ENCODE measurements at places on chromosomes 16 and 17.

DNA sequence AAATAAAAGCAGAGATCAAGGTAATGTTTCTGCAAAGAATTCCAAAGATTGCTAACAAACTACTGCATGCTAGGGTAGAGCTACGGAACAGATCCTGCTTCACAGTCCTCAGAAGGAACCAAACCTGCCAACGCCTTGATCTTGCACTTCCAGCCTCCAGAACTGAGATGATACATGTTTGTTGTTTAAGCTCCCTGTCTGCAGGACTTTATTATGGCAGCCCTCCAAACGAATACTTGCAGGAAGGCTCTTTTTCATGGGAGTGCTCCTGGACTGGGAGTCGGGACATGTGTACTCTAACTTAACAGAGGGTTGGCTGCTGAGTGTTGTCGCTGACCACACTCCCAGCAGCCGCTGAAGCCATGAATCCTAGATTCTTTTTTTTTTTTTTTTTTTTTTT lies 808.8 kb upstream of the EEF2KMT start:
- no peak for DNase-seq

GRCh38 chr17:58966208-58966607 lies 140.5 kb downstream of the TRIM37 start:
- no peak for DNase-seq

DNA sequence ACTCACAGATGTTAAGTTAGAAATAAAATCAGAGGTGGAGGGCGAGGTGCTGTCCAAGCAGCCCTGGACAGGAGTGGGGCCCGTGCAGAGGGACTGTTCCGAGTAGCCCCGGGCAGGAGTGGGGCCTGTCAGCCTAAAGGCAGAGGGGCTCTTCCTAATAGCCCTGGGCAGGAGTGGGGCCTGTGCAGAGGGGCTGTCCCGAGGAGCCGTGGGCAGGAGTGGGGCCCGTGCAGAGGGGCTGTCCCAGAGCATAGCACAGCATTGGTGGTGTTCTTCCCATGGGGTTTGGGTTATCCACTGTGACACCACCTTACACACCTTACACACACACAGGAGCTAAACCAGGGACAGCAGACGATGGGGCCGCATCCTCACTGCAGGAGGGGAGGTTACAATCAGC lies 10.4 kb downstream of the CEP131 start:
- no peak for DNase-seq

DNA sequence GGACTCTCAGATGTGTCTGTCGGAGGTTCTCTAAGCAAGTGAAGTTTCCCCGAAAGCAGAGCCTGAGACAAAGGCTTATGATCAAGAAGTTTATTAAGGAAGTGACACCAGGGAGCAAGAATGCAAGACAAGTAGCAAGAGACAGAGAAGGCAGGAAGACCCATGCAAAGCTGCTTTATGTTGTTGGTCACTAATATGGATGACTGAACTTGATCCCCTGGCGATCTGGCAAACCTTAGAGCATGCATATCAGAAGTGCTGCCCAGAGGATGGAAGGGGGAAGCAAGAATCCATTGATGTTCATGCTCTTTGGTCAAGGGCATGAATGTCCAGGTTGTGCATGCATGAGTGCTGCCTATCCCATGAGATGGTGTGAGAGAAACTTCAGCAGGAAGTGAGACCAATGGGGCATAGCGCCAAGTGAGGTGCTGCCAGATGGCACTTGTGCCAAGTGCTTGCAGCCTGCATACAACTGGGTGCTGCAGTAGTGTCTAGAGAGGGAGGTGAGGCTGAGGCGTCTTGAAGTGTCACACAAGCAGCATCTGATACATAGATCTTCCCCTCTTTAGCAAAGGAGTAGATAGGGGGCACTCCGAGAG lies 176.5 kb downstream of the SALL1 start:
- no peak for DNase-seq

- no peak for DNase-seq
Measured at GRCh38 chr16:83943516-83944050, 9.5 kb upstream of the OSGIN1 start.

- DNase-seq, result no peak
Measured at GRCh38 chr16:30665830-30666190, 7.6 kb downstream of the FBRS start.

DNA sequence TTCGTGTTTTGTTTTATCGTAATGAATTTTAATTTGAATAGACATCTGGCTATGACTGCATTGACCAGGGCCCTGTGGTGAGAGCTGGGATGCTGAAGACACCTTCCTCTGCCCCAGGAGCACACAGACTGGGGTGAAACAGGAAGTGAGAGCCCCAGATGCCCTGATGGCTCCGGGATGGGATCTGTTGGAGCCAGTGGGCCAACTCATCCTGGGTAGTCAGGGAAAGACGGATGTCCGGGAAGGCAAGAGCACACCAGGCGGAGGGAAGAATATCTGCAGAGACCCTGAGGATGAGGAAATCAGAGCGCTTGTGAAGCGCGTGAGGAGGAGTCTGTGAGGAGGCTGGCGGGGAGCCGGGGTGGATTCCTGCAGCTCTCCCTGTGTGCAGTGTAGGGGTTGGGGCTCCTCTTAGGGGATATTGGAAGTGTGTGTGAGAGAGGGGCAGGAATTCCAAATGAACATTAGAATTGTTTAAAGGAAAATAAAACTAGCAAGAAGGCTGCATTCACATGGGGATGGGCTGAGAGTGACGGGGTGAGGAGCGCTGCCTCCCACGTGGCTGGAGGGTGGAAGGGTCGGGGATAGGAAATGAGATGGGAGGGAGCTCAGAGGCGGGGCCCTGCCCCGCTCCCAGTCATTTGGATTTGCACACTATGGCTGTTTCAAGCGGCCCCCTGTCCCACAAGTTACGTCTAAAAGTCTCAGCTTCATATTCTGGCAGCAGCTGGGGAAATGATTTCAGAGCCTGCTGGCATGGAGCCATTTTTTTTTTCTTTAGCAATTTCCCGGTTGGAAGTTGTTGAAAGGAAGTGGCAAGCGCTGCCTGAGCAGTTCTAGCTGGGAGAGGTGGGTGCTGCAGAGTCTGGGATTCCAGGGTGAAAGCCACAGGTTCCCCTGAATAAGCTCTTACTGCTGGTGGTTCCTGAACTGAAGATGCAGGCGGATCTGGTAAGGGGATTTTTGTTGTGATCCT lies 71.2 kb upstream of the LGALS9 start:
- no peak for DNase-seq

DNA sequence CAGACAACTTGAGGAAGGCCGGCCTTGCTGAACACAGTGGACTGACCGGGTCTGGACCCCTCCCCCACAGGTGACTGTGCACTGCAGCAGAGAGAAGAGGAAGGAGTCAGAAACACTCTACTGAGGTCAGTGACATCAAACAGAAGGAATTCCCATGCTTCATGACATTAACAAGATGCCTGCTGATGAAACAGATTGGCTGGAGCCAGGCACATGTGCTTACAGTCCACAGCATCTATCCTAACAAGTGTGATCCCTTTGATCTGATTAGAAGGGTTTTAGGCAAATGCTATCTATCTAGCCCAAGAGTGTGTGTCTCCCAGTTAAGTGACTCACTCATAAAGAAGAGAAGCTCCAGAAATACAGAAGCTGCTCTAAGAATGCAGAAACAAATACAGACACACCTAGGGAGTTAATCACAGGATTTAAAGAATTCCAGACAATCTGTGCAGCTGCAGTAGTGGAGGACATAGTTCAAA lies 90.2 kb downstream of the SYCE1L start:
- DNase-seq, result peak; percentile 63

DNA sequence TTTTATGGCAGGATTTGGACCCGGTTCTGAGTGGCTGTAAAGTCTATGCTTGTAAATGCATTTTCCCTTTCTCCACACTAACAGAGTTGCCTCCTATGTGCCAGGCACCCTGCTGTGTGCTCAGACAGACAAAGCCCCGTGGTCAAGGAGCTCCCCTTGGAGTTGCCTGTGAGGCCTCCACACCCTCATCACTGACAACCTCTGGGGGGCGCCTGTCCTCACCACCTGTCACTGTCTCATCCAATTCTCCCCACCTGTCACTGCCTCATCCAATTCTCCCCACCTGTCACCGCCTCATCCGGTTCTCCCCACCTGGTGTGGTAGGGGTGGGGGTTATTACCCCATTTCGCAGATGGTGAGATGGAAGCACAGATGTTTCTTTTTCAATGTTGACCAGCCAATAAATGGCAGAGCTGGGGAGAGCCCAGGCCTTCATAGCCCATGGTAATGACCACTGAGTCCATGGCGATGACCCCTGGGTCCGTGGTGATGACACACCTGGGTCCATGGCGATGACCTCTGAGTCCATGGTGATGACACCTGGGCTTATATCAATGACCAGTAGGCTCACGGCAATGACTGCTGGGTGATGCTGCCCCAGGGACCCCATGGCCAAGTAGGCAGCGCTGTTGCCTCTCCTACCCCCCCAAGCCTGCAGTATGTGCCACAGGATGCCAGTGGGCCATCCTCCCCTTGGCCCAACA lies 150.1 kb downstream of the IRF8 start:
- no peak for DNase-seq

GRCh38 chr17:82551779-82552457 lies 32.4 kb downstream of the FOXK2 start:
- DNase-seq, result no peak

- no peak for DNase-seq
Measured at GRCh38 chr17:78468366-78468765, 89.9 kb downstream of the PGS1 start.

DNA sequence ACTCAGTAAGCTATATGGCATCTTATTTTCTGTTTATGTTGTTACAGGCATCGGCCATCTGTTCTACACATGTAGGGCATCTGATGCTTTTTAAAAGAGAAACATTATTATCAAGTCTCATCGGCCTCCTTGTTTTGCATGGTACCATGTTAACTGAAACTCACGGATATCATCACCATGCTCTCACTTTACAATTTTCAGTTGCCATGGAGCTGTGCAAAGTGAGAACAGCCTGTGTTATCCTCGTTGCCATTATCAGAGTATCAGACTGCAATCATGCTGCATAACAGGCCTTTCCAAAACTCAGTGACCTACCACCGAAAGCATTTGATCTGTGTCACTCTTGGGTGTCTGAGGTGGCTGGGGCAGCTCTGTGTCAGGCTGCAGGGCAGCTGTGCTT lies 110.3 kb downstream of the C17orf67 start:
- no peak for DNase-seq

DNA sequence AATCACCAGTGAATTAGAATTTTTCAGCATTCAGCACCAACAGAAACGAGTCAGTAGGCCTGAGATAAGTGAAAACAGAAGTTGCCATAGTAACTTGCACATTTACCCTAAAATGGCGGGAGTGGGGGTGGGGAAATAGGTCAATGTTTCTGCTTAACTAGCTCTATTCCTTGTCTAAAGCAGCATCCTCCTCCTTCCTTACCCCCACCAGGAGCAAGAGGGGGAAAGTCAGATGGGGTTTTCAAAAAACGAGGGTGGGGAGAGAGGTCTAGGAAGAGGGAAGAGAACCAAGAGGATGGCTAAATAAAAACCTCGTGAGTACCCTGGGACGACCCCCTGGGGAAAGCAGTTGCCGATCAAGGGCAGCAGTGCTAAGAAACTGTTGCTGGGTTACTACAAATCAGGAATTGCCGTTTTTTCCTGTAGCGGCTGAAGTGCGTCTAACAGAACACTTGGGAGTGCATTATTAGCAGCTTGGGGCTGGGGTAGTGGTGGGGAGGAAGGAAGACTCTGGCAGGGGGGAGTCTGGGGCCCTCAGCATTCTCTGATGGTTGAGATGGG lies 34.4 kb upstream of the MNT start:
- DNase-seq, result no peak

- DNase-seq, result no peak
Measured at GRCh38 chr17:41664587-41665565, 23.8 kb upstream of the EIF1 start.

DNA sequence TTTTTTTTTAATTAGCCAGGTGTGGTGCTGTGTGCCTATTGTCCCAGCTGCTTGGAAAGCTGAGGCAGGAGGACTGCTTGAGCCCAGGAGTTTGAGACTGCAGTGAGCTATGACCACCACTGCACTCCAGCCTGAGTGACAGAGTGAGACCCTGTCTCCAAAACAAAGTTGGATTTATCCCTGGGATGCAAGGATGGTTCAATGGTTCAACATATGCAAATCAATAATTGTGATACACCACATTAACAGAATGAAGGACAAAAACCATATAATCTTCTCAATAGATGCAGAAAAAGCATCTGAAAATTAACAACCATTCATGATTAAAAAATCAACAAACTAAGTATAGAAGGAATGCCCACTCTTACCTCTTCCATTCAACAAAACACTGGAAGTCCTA lies 33.5 kb downstream of the CDR2 start:
- DNase-seq, result no peak

DNA sequence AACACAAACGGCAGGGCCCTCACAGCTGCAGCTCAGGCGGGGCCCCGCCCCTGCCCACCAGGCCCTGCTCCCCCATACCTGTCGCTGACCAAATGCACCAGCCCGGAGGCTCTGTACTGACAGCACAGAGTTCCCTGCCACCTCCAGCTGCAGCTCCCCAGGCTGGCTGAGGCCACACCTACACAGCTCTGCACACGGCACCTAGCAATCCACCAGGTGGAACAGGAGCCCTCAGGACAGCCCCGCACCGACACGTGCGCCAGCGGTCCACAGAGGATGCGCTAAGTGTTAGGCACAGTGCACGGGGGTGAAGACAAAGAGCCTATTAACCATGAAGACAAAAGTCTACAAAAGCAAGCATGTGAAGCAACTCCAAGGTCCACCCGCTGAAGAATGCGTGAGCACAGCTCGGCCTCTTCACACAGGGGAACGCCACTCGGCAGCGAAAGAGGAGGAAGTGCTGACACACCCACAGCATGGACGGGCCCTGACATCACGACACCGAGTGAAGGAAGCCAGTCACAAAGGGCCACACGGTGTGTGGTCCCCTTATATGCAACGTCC lies 5.4 kb downstream of the ZCCHC14 start:
- DNase-seq, result no peak

- DNase-seq, result no peak
Measured at GRCh38 chr16:19589106-19589505, 33.6 kb downstream of the VPS35L start.

DNA sequence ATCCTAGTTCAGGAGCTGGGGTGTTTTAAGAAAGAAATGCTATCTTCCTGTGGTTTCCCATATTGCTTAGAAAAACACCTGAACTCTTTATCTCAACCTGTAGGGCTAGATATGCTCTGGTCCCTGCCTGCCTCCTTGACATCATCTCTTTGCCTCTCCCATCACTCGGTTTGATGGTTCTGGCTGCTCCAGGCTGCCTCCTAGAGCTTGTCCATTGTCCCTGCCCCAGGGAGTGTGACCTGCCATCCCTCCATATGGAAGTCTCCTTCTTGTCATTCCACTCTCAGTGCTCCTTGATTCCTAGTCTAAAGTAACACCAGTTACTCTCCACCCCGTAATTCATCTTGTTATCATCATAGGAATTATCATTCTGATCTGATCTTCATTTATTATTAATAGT lies 369.0 kb upstream of the EEF2KMT start:
- DNase-seq, result no peak

- no peak for DNase-seq
Measured at GRCh38 chr17:83154311-83155127, 75.1 kb downstream of the METRNL start.

- no peak for DNase-seq
Measured at GRCh38 chr17:48030531-48030930, 7.1 kb downstream of the COPZ2 start.

DNA sequence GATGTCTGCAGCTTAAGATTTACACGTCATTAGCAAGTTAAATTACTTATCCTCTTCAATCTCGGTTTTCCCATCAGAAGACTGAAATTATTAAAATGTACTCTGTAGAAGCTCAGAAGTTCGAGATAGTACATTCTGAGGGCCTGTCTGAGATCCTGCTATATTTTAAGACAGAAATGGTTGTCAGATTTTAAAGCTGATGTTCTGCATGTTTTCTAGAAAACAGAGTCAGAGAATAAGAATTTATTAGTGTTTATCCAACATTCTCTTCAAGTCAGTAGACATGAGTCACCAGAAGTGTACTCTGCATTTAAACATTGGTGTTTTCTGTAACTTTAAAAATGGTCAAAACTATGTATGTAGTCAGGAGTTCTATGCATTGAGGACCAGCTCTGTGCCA lies 155.2 kb upstream of the MYOCD start:
- DNase-seq, result no peak
